Stimulated activated CD4-positive, alpha-beta T cell treated with anti-CD3 and anti-CD28 coated beads, TNF-alpha, amount 100 ng/mL, for 24 hours (primary cell): ENCODE measurements at places on chromosomes 3 and 15.

DNA sequence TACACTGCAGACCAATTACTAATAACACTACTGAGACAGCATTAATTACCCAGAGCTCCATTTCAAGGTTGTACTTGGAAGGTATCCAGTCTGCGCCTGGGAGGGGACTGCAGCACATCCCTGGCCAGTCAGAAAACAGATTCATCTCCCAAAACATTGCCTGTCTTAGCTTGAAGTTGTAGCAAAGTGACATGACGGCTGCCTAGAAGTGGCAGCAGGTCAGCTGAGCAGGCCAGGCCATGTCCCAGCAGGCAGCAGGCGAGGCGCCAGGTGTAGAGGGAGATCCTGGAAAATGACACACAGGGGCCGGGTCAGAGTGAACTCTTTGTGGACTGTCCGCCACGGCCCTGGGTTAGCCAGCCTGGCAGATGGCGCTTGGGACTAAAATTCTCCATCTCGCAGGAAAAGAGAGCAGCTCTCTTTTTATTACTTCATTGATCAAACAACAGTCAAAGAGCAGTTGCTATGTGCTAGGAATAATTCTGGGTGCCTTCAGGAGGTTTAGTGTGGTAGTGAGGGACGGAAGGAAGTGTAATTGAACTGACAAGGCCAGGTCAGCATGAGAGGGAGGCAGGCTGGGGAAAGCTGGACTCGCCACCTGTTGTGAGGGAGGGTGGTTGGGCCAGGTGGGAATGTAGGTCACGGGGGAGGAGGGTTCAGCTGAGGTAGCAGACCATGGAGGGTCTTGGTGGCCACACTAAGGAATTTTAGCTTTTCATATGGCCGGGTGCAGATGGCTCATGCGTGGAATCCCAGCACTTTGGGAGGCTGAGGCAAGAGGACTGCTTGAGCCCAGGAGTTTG, 1.3 kb upstream of the MAP6D1 start:
- no peak for DNase-seq

DNA sequence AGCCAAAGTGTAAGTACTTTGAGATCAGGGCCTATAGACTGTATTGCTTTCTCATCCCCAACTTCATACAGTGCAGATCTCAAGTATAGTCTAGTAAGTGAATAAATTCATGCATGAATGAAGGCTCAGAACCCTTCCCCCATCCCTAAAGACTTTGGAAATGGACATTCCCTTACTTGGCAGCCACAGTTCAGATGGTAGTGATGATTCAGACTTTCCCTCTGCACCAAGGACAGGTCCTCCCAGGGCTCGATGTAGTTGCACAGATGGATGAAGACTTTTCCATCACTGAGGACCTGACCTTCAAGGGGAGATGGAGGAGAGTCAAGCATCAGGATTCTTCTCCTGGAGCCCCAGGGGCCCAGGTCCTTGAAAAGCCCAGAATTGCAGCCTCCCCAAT, 4.6 kb downstream of the TIMP4 start:
- no peak for DNase-seq

DNA sequence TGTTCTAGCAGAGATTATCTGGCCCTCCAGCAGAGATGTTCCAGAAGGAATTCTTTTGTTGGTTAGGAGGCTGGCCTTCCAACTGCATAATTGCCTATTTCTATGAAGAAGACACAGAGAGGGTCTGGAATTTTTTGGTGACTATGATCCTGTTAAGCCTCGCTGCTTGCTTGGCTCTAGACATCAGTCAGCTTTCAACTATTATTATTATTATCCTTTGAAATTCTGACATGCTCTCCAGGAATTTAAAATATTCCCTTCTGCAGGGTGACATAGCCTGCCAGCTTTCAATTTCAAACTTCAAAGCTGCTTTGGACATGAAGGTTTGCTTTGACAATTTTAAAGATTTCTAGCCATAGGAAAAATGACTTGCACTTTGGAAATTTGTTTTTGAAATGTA, 26.3 kb upstream of the ZNF148 start:
- no peak for DNase-seq

GRCh38 chr15:41777421-41777973, 3.2 kb downstream of the MAPKBP1 start:
- DNase-seq: no peak

GRCh38 chr15:99073008-99073717, 31.7 kb upstream of the SYNM start:
- DNase-seq: no peak

DNA sequence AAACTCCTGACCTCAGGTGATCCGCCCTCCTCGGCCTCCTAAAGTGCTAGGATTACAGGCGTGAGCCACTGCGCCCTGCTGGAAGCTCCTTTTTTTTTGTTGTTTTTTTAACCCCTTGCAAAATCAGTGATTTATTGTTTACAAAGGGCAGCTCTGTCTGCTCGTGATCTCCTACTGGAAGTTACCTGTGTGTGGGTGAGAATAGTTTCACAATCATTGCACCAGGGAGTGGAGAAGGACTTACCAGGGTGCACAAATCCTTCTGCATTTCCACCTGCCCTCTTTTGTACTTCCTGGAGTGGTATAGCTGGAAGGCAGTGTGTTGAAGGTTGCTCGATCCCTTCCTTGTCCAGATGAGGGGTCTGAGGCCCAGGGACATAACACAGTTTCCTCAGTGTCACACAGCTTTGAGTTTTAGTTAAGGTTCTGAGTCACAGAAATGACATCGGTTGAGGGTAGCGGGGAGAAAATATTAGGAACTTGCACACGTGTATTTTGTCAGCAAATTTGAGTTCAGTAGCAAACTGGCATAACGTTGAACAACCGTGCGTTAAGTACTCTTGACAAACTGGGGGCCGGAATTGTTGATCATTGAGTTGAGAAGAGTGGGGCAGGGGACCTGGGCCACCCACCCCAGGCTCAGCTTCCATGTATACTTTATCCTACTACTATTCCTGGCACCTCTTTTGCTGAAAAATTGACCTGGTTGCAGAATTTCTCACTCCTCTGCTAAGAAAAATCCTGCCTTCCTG, 11.3 kb upstream of the TRAK1 start:
- DNase-seq: no peak

GRCh38 chr3:89104499-89104898, 2.9 kb upstream of the EPHA3 start:
- no peak for DNase-seq

DNA sequence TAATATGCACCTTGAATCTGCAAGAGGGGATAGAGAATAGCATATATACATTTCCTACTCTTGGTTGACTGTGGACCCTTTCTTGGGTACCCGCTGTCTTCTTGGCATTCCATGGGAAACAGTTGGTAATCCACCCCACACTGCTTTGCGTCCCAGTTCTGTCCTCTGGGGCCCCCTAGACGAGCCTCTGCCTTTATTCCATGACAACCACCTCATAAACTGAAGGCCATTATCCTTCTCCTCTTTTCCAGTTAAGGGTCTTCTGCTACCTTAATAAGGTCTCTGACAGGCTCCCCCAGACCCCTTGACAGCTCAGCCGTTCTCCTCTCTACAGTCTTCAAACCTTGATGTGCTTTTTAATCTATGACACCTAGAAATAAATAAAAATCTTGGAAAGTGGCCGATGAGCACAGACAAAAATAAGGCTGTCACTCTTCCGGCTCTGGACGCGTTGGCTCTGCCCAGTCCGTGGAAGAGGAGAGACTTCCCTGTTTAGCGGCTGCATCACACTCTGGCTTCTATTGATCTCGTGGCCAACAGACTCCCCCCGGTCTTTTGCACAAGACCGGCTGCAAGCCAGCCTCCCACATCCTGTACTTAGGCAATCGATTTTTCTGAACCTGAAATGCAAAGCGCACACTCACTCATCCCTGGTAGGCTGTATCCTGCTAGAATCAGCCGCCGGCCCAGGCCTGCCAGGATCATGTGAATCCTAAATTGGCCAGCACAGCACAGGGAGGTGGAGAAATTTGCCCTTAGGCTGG, 251.0 kb upstream of the TLE3 start:
- no peak for DNase-seq

DNA sequence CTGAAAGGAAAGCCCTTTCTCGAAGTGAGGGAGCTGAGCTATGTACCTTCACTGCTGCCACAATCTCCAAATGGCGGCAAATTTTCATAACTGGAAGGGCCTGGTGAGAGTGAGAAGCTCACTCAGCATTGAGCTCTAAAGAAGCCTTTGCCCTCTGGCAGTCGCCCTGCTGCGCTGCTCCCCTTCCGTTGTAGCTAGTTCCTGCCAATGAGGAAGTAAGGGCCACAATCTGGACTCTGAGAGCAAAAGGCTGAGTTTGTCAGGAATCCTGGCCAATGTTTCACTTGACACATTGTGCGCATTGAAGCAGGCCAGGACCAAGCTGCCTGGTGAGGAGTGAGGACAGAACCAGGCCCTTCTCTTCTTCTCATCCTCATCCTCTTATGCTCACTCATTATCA, 579.5 kb downstream of the PDCD6IP start:
- DNase-seq: no peak

DNA sequence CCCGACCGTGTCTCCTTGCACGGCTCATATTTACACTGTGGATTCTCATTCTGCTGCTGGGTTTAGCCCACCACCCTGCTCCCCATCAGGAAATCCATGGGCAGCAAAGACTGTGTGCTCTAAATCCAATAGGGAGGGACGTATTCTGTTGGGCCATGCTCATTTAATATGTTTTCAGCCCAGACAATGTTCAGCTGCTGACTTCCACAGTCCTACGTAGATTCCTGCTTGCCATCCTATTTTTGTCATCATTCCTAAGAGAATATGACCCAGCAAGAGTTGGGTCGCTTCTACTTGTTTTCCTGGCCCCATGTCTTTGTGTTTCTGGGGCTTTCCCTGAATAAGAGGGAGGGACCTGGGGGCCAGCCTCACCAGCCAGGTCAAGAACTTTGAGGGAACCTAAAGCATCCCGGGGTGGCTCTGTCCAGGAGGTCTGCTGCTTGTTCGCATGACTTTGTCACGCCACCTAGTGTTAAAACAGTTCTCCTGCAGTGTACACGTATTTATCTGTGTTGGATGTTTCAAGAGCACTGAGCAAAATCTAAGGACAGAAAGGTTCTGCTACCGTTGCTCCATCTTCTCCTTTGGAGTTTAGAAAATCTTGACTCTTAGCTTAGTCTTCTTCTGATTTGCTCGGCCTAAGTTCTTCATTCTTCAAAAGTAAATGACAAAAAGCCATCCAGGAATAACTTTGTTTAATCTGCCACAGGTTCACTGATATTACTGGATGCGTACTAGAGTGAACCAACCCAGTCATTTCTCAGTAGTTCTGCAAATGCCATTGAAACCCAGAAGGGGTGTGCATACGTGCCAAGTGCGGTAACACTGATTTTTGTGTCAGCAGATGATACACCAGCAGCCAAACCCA, 79.8 kb upstream of the NR2E3 start:
- no peak for DNase-seq

DNA sequence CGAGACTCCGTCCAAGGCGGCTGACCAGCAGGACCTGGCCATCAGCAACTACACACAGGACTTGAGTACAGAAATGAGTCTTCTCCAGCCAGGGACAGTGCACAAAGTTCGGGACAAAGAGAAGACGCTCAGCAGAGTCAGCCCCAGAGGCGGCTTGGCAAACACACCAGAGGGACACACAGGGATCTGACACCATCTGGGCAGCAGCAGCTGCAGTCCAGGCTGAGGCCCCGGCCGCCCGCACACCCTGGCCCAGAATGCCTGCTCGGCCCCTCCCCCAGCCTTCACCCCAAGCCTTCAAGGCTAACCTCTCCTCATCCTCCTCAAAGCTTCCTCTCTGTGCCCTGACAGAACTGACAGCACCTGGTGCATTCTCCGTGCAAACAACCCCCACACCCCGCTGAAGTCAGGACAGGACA, 61.1 kb downstream of the XXYLT1 start:
- no peak for DNase-seq

- no peak for DNase-seq
These were observed 129.1 kb upstream of the CNTN6 start for GRCh38 chr3:963755-964154.

- no peak for DNase-seq
These were observed 18.5 kb downstream of the MIX23 start for GRCh38 chr3:122364490-122364889.

GRCh38 chr15:39508536-39508935, 72.3 kb upstream of the THBS1 start:
- no peak for DNase-seq

DNA sequence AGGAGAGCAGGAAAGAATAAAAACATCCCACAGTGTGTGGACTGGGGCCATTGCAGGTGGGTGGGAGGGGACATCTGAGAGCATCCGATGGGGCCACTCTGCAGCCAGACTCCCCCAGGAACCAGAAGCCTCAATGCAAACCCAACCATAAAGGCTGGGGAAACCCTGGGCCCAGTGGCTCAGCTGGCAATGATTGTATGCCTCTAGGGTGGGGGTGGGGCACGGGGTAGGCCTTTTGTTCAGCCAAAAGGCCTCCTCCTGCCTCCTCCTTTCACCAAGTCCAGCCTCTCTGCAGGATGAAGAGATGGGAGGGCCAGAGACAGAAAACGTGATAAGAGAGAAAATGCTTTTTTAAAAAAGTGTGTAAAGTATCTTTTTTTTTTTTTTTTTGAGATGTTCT, 45.5 kb upstream of the HERC1 start:
- DNase-seq: no peak

DNA sequence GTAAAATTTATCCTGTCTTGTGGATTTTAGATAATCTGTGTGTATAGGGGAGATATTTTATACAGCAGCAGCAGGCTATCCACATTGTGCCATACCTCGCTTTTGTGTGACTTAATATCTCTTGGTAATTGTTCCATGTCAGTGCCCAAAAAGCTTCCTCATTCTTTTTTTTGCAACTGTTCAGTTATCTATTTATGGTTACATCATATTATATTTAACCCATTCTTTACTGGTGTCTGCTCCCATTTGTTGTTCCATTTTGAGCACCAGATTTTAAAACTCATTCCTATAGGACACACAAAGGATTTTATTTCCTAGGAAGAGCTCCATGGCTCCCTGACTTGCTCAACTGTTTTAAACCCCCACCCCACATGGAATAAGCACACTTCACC, 86.3 kb upstream of the RASGRP1 start:
- no peak for DNase-seq

- DNase-seq: no peak
These were observed 128.3 kb downstream of the ATP10A start for GRCh38 chr15:25734680-25735355.

- no peak for DNase-seq
These were observed 16.4 kb upstream of the ZNF609 start for GRCh38 chr15:64443747-64444621.
